ENCODE measurements at places on chromosomes 2 and 18. TPM values are rescaled to one million over a fixed set of nuclear protein-coding genes. Genes with fewer than 3 reads are reported as not detected.

DNA sequence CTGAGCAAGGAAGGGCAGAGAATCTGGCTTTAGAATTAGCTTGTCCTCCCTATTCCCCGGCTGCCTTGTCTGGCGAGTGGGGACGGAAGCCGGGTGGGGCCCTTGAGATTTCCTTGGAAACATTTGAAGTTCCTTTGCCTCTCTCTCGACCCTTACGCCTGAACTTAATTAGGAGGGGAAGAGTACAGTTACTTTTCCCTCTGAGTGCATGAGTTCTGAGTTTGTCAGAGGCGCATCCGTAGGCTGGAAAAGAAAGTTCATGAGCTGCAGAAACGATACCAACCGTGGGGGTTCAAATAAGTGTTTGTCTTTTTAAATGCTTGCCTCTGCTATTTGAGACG is 468 bp downstream of the PIKFYVE start:
- H3K27me3 ChIP-seq, result no peaks in the 10 kb centered on the region
- H3K4me3 ChIP-seq, result peak overlapping the region; percentile 92
- peaks cover 25% of the 10 kb centered on the region for H3K4me1 ChIP-seq
- peak overlapping the region; percentile 81 for H3K27ac ChIP-seq

GRCh38 chr2:108367014-108367413 is 10.7 kb upstream of the SULT1C4 start:
- H3K36me3 ChIP-seq, result no peaks in the 10 kb centered on the region
- H3K27ac ChIP-seq, result no peak overlapping the region
- no peak overlapping the region for H3K4me3 ChIP-seq
- DNase-seq, result no peak
- no peaks in the 10 kb centered on the region for H3K27me3 ChIP-seq
- H3K4me1 ChIP-seq, result no peaks in the 10 kb centered on the region

DNA sequence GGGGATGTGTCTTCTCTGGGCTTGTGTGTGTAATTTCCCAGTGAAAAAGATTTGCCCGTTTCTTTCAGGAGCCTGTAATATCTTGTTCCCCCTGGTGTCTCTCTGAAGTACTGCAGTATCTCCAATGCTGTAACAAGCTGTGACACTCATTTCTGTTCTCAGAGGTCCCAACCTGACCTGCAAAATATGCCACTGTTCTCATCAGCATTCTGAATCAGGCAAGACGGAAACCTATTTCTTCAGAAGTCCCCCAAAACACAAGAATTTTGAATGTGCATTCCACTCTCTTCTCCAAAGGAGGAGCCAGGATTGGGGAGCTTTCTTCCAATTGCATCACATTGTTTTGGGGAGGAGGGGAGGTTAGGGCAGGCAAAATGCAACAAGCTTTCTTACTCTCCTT is 77.0 kb upstream of the CNGA3 start:
- H3K36me3 ChIP-seq, result no peaks in the 10 kb centered on the region
- peak; percentile 51 for DNase-seq
- no peak overlapping the region for H3K27ac ChIP-seq
- H3K4me3 ChIP-seq, result no peak overlapping the region
- no peaks in the 10 kb centered on the region for H3K4me1 ChIP-seq

DNA sequence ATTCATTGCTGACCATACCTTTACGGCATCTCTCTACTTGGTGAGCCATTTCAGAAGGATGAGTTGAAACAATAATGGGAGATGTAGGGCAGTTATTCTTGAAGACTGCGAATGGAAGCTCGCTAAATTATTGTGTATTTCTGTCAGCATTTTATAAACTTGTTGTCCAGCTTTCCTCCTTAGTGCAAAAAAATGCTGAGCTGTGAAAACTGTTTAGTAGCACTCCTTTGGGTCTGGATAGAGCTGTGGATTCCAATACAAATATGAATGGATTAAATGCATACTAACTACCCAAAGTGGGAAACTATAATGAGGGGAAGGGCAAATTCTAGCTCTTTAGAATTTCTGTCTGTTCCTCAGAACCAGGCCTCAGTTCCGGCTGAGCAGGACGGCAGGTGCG is 461.6 kb downstream of the TXNL1 start:
- H3K27ac ChIP-seq, result no peak overlapping the region
- no peaks in the 10 kb centered on the region for H3K36me3 ChIP-seq
- H3K4me1 ChIP-seq, result no peaks in the 10 kb centered on the region
- no peak for DNase-seq
- H3K27me3 ChIP-seq, result no peaks in the 10 kb centered on the region

GRCh38 chr18:77634494-77634893 is 384.8 kb downstream of the GALR1 start:
- DNase-seq, result no peak
- no peak overlapping the region for H3K27ac ChIP-seq
- H3K27me3 ChIP-seq, result no peaks in the 10 kb centered on the region
- H3K4me1 ChIP-seq, result no peaks in the 10 kb centered on the region

- H3K4me1 ChIP-seq, result no peaks in the 10 kb centered on the region
- no peak overlapping the region for H3K27ac ChIP-seq
- DNase-seq, result no peak
- no peaks in the 10 kb centered on the region for H3K36me3 ChIP-seq
- no peak overlapping the region for H3K4me3 ChIP-seq
Measured at GRCh38 chr2:227006189-227006897, 157.7 kb downstream of the COL4A4 start.

The TM4SF20 gene
- not detected for total RNA-seq

The IMPA2 gene
- 269 TPM for total RNA-seq

All from body of pancreas (tissue), 4 donors.